Fibroblast of skin of right biceps (primary cell): ENCODE measurements at places on chromosomes 12 and 14.

DNA sequence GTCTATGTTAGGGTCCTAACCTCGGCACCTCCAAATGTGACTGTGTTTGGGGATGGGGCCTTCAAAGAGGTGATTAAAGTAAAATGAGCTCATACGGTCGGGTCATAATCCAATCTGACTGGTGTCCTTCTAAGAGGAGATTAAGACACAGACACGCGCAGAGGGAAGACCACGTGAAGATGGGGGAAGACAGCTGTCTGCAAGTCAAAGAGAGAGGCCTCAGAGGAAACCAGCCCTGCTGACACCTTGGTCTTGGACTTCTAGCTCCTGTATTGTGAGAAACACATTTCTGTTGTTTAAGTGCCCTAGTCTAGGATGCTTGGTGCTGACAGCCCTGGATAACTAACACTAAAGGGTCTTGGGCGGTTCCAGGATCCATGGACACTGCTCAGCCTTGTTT, 109.6 kb downstream of the DICER1 start:
- DNase-seq, result no peak

- DNase-seq, result no peak
Observed at GRCh38 chr14:75913183-75913582, 68.6 kb downstream of the TGFB3 start.

DNA sequence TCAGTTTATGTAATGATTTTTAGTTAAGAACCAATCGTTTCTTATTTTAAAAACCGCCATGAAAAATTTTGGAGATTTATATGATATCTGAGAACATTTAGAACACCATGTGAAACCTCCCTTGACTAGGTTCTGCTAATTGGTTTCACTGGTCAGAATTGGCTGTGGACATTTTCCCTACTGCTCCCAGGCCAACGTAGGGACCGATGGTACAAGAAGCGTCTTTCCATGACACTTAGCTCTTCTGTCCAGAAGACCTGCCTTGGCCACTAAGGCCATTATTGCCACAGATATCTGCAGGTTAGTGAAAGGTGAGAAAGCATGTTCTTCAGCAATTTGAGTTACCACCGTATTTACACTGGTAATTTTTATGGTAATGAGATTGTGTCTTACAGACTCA, 424.0 kb downstream of the TMEM117 start:
- DNase-seq, result no peak

DNA sequence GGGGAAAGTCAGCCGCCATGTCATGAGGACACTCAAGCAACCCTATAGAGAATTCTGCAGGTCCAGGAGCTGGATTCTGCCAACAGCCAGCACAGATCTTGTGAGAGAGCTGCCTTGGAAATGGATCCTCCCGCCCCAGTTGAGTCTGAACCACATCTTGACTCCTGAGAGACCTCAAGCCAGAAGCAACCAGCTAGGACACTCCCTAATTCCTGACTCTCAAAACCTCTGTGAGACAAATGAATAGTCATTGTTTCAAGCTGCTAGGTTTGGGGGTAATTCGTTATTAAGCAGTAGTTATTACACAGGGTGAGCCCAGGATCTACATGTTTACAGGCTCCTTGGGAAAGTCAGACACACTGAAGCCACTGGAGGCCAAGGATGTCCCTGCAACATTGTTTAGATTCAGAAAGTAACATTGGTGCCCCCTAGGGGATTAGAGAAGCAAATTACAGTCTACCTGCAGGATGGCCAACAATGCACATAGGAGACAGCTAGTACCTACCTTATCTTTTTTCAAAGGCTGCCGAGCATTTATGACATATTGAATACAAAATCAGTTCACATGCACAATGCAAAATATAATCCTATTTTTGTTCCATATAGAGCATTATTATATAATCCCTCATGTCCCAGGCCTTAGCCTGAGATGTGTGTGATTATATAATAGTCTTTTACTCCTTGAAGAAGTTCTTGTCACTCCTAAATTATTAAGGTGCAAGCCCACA, 57.9 kb upstream of the FICD start:
- DNase-seq, result peak; percentile 49

DNA sequence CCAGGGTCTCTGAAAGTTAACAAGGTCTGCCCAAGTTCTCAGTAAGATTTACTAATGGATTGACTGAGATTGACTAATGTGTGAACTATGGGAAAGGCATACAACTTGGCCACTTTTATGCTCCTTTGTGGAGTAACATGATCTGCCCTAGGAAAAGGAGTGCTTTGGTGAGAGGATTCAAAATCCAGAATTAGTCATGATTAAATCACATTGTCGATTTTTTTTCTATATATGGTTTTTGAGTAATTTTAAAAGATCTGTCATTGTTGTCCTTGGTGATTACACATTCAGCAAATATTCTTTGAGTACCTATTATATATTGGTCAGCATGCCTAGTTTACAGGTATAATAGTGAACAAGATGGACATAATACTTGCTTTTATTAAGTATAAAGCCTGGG, 147.7 kb upstream of the SYT10 start:
- DNase-seq, result peak; percentile 62

DNA sequence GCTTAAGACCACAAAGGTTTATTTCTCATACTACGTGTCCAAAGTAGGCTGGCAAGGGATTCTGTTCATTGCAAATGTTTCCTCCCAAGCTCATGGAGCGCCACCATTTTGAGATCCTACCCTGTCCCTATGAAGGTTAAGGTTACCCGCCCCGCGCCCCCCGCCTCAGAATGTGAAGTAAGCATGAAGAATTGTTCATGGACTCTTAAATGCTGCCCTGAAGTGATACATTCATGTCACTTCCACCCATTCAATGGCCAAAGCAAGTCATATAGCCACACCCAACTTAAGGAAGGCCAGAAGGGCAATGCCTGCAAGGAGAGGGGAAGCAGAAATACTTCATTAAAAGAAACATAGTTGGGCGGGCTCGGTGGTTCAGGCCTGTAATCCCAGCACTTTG, 4.2 kb downstream of the TMEM253 start:
- no peak for DNase-seq

- peak; percentile 46 for DNase-seq
Observed at GRCh38 chr14:89674936-89675335, 257.9 kb upstream of the FOXN3 start.

- no peak for DNase-seq
Observed at GRCh38 chr14:95365401-95365800, 45.7 kb upstream of the CLMN start.

- DNase-seq, result peak; percentile 10
Observed at GRCh38 chr14:75769047-75769685, 108.1 kb downstream of the TTLL5 start.

DNA sequence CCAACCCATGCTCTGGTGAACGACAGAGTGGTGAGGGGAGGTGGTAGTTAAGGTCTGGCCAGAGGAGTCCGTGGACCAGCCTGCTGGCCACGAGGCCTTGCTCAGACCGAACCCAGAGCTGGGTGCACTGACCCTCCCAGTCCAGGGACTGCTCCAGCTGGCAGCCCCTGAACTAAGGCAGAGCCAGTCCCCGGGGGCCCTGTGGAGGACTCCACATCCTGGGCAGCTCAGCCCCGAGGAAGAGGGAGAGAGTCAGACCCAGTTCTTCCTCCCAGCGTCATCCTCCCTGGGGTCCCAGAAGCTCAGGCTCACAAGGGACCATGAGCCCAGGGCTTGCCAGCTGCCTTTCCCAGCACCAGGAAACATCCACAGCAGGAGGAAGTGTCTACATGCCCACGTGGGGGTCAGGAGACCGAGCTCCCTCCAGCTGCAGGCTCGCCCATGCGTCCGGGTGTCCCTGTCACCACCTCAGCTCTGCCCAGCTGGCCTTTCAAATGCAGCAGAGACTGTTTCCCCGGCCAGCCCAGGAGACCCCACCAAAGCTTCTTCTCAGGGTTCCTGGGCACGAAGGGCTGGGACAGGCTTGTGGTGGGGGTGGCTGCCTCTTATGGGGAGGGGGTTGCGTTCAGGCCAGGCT, 194.4 kb downstream of the KIF26A start:
- no peak for DNase-seq

DNA sequence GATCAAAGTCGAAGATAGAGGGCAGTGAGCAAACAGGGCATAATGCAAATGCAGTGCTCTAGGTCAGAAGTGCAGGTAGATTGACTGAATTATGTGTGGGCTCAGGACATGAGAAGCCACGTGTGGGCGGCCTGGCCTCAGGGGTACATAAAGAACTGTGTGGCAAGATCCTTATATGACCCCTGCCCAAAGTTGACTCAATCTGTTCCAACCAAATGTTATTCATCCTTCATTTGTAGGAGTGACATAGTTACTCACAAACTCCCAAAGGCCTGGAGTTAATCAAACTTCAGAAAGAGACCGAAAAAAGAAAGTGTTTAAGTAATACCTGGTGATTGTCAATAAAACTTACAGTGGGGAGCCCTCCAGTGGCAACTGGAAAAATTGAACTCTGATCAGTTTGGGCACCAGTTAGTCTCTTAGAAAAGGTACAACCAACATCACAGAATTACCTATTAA, 150.4 kb upstream of the FAR2 start:
- DNase-seq, result peak; percentile 44

GRCh38 chr12:51980051-51980808, 26.5 kb upstream of the TAMALIN start:
- DNase-seq, result peak; percentile 65
